ENCODE measurements at places on chromosomes 7 and 10.

DNA sequence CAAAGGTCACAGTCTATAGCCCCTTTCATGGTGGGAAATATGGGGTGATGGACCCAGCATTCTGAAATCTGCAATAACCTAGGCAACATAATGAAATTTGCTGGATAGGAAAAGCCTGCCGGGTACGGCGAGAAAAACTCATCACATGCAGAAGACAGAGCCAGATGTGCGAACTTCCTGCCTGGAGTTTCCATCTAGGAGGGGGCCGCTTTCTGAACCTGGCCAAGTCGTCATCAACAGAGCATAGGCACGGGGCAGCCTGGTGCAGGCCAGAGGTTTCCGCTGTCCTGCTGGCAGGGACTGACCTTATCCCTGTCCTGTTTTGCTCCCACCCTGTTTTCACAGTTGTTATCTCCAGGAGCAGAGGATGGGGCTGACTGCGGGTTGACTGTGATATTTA, 27.4 kb downstream of the CCDC3 start:
- no peak for DNase-seq

DNA sequence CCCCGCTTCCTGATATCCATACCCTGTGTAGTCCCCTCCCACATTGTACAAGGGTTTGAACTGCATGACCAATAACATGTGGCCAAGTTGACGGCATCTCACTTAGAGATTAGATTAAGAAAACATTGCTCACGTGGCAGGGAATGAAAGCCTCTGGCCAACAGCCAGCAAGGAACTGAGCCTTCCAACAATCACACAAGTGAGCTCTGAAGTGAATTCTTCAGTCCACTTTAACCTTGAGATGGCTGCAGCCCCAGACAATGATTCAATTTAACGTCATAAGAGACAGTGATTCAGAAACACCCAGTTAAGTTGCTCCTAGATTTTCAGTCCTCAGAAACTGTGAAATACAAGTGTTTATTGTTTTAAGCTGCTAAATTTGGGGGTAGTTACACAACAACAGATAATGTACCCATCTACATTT, 165.9 kb upstream of the PLXNA4 start:
- DNase-seq = peak; percentile 85

DNA sequence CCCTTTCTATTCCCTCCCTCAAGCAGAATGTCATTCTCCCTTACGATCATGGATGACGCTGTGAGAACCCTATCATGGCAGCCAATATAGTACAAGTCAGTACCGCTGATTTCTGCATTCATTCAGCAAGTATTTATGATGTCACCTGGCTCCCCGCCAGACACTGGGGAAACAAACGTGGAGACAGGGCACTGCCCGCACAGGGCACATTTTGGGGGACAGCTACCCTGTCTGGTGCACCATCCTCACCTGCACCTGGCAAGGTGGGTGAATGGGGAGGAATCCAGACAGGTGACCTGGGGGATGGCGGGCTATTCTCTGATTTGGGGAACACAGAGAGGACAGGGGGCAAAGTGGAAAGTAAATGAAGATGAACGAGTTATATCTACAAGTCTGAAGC, 28.4 kb downstream of the MKI67 start:
- peak; percentile 14 for DNase-seq

- DNase-seq = peak; percentile 85
Measured at GRCh38 chr10:110005719-110006118, 2.1 kb upstream of the ADD3 start.

- DNase-seq = no peak
Measured at GRCh38 chr7:150307129-150307528, 16.0 kb upstream of the LRRC61 start.

GRCh38 chr7:2520131-2520760, 672 bp downstream of the LFNG start:
- DNase-seq = peak; percentile 60

DNA sequence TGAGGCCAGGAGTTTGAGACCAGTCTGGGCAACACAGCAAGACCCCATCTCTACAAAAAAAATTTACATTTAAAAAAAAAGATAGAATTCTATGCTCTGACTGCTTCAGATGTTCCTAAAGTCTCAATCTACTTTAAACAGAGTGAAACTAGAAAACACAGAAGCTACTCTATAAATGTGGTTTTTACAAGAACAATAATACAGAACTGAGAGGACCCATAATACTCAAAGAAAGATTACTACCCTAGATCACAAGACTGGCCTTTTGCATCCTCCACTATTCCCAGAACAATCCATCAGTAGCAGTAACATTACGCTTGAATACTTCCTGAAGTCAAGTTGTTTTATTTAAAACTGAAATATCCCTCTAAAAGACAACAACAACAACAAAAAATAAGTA, 119.4 kb downstream of the ZFAND4 start:
- DNase-seq = no peak

GRCh38 chr10:107806026-107806425, 641.5 kb upstream of the SORCS1 start:
- no peak for DNase-seq

DNA sequence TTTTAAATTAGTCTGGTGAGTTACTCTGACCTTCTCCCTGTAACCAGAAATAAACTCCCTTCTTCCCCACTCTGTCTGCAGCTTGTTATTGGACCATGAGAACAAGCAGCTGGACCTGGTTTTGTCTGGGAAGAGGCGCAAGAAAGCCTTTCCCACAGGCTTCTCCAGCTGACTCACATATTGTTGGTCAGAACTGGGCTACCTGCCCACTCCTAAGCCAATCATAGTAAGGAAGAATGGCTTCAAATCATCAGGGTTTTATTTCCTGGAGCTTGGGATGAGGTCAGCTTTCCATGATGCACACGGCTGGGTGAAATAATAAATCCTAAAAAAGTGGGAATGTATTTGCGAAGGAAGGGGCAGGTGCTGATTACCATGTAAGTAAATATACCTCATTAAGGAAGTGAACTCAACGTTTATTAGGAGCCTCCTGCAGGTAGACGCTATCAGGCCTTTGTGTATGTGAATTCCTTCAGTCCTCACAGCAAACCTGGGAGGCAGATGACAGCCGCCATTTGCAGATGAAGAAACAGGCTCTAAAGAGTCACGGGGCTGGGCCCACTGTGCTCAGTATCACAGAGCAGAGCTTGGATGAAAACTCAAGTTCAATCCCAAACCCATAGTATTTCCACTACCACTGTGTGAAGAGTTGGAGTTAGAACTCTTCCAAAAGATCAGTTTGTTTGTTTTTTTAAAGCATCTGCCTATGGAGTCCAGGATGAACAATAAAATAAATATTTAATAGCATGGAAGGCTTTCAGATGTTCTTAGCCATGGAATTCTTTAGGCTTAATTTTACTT, 32.8 kb downstream of the IL15RA start:
- DNase-seq = peak; percentile 99

DNA sequence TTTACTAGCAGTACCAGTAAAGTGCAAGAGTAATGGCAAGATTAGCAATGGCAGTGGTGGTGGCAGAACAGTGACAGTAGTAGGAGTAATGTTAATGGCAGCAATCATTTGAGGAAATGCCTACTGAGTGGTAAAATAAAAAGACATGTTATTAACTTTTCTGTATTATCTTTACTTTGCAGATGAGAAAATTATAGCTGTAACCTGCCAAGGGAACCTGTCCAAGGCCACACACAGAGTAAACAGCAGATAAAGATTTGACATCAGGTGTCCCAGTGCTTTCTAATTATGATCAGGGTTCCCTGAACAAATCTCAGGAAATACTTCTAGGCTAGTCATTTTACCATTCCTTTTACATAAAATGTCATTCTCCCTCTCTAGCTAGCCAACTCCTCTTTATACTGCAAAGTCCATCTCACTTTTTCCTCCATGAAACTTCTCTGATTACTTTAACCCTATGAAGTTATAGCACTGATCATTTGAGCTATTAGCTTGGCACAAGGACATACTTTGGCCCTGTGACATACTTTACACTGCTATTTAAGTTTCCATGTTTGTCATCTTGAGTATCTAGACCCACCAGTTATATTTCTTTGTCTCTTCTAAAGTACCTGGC, 219.1 kb downstream of the TAX1BP1 start:
- no peak for DNase-seq

- no peak for DNase-seq
Measured at GRCh38 chr10:47225928-47226645, 73.9 kb upstream of the GDF10 start.

DNA sequence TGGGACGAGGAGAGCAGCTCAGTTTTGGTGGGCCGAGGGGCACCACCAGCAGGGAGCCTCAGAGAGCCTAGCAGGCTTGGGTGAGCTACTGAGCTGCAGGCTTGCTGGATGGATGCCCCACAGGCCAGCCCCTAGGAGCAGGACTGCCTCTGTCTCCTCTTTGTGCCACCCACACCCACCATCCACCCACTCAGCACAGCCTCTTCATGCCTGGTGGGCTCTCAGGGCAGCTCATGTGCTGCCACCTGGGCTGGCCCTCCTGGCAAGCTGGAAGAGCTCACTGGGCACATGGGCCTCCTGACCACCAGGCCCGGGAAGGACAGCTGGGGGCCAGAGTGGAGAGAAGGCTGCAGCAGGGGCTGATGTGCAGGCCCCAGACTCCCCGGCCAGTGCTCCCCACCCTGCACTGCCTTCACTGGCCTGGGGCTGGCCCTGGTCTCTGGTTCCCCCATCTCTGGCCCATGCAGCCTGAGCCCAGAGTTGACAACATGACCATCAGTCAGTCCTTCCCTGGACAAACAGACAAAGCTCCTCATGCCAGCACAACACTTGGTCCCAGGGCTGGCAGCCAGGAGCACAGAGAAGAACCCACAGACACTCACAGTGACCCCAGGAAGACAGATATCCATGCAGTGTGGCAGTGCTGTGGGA, 8.2 kb downstream of the RASGEF1A start:
- no peak for DNase-seq

DNA sequence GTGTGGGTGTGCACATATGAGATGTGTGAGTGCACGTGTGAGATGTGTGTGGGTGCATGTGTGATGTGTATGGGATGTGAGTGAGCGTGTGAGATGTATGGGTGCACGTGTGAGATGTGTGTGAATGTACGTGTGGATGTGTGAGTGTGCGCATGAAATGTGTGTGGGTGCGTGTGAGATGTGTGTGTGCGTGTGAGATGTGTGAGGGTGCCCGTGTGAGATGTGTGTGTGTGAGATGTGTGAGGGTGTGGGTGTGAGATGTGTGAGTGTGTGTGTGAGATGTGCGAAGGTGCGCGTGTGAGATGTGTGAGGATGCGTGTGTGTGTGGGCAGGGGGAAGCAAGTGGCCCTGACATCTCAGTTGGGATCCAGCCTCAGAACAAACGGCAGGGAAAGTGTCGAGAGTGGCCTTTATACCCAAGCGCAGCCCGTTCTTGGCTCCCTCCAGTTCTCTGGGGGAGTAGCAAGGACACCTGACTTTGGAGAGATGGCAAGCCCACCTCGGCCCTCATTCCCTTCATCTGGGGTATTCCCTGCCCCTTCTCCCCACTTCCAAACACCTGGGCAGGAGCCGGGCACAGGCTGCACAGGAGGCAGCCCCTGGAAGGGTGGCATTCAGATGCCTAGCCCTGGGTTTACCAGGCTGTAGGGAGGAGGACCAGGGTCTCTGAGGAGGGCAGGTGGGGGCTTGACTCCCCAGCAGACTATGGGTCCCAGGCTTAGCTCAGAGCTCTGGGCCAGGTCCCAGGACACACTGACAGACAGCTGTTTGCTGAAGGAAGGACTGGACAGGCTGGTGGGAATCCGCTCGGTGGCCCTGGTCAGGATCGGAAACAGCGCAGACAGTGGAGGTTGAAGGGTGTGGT, 31.6 kb downstream of the PPIF start:
- no peak for DNase-seq

DNA sequence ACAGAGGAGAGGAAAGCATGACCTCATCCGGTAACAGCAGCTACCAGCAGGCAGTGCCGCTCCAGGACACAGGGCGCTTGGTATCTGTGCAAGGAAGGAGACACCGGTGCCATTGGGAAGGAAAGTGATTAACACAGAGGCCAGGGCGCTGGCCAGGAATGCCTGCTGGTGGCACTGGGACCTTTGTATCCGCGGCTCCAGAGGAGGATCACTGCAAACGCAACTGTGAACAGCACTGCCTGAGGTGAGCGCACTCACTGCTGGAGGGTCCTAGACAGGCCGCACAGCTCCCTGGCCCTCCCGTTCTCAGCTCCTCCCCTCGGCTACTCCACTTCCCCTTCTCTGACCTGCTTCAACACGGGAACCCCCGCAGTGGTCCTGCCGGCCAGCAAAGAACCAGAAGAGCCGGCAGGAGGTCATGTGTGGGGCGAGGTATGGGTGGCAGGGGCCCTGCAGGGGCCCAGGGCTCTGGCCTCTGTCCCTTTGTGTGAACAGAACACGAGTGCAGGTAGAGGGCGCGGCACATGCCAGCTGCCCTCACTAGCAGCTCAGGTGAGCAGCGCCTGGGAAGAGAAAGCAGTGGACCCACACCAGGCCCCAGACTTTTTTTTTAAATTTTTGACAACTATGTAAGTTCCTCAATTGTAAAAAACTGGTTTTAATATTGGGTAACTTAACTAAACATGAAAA, 107.6 kb downstream of the VIPR2 start:
- DNase-seq = no peak

DNA sequence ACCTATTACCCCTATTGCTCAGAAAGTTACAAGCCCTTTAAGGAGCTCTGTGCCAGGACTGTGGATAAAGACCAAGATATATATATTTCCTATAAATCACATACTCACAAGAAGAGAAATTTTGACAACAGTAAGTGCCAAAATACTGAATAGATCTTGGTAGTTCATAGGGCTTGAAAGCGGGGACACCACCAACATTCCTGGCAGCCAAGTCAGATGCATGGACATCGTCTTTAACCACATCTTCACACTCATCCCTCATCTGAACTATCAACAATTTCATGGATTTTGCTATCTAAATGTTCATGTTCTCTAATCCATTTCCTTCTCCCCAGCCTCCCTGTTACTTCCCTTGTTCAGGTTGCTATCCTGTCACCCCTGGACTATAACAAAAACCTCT, 67.5 kb upstream of the LRRC17 start:
- no peak for DNase-seq

DNA sequence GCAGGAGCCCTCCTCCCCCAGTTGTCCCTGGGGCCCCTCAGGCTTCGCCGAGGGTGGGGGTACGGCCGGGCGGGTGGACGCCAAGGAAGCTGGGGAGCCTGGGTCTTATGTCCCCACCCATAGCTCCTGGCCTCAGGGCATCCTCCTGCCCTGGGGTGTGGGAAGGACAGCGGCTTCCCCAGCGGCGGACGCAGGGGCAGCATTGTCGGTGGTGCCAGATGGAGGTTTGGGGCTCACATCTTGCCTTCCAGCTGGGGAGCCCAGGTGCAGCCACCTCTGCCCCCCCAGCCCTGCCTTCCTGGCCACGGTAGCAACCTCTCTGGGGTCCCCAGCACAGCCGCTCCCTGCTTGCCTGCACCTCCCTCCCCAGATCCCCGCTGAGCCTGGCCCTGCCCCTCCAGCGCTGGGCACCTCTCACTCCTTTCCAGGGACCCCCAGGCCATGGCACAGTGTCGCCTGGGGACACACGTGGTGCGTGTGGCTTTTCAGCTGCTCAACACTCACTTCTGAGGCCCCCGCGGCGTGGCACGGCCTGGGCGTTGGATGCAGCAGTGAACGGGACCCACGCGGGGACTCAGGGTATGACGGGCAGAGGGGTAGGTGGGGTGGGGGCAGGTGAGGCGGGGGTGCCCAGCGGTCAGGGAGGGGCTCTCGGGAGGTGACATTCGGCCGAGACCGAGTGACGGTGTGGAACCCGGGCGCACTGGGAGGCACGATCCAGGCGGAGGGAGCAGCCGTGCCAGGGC, 53.1 kb downstream of the UNCX start:
- no peak for DNase-seq
